Tibial artery (tissue), 4 donors: ENCODE measurements at places on chromosomes 5 and 9.

DNA sequence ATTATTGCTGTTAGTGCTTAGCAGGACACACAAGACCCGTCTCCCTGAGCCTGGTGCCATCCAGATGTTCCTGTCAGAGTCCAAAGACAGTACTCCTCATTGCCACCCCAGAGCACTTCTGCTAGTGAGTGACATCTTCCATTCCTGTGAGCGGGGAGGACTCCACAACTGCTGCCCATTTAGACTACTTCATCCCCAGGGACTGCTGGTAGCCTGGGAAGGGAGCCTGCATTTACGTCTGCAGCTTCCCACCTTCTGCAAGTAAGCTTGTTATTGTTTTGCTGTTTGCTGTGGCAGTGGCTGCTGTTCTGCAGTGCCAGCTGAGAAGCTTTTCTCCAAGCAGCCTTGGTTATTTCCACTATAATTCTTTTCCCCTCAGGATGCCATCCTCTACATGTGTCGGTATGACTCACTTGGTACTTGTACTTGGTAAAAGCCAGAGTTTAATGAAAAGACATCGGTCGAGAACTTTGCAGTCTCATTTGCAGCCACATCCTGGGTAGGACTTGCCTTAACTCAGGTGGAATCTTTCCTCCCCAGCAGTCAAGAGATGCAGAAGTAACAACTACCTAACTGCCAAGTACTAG is 10.6 kb upstream of the MAP1B start:
- H3K4me1 ChIP-seq = no peaks in the 10 kb centered on the region
- H3K36me3 ChIP-seq = no peaks in the 10 kb centered on the region
- DNase-seq = no peak
- H3K27ac ChIP-seq = no peak overlapping the region

DNA sequence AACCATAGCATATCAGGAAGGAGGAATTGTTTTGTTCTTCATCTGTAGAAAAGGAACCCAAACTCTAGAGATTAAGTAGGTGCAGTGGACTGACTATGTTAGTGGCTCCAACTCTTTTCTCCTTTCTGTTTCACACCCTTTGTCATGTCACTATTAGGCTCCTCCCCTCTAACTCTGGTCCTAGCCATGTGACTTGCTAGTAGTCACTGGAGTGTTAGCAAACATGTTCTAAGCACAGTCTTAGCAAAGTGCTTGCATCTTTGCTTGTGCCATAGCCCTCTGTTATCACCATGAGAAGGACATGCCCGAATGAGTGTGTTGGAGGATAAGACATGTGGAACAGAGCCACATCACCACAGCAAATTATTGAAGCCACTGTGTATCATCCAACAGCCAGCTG is 55.4 kb upstream of the PPP3R2 start:
- H3K27me3 ChIP-seq = no peaks in the 10 kb centered on the region
- no peaks in the 10 kb centered on the region for H3K4me1 ChIP-seq
- DNase-seq = no peak
- H3K27ac ChIP-seq = no peak overlapping the region
- no peak overlapping the region for H3K4me3 ChIP-seq
- no peaks in the 10 kb centered on the region for H3K36me3 ChIP-seq

DNA sequence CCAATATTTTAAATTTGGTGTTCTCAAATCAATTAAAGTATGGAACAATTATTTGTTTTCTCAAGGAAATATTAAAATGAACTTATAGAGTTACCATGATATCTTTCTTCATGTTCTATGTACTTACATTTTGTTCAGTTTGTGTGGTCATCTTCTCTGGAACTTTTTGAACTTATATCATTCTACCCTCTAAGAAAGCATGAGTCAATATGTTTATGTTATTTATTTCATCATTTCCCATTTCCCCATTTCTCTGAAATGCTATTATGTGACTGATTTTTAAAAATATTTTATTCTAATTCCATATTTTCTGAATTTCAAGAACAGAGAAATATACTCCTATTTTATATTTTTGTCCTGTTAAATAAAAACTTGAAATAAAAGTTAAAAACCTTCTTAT is 123.5 kb upstream of the ACOT12 start:
- H3K4me1 ChIP-seq = no peaks in the 10 kb centered on the region
- no peaks in the 10 kb centered on the region for H3K27me3 ChIP-seq
- H3K36me3 ChIP-seq = no peaks in the 10 kb centered on the region
- H3K4me3 ChIP-seq = no peak overlapping the region

GRCh38 chr5:159331093-159331973 is 1.0 kb upstream of the IL12B start:
- no peak overlapping the region for H3K27ac ChIP-seq
- H3K4me1 ChIP-seq = peaks cover 7% of the 10 kb centered on the region
- peaks cover 34% of the 10 kb centered on the region for H3K27me3 ChIP-seq
- H3K36me3 ChIP-seq = no peaks in the 10 kb centered on the region
- H3K4me3 ChIP-seq = peak overlapping the region; percentile 39

GRCh38 chr9:75914002-75914401 is 23.5 kb downstream of the PCSK5 start:
- no peak overlapping the region for H3K4me3 ChIP-seq
- H3K27ac ChIP-seq = no peak overlapping the region

DNA sequence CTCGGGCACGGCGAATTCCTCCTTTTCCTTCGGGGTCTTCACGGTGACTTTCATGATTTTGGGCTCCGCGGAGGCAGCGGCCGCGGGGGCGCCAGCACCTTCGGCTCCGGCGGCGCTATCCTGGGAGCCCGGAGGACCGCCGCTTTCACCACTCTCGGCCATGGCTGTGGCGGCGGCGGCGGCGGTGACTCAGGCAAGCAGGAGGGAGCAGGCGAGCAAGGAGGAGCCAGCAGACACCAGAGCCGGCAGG is 315 bp downstream of the UBQLN1 start:
- no peaks in the 10 kb centered on the region for H3K36me3 ChIP-seq
- DNase-seq = peak; percentile 79
- H3K4me3 ChIP-seq = peak overlapping the region; percentile 84
- no peaks in the 10 kb centered on the region for H3K27me3 ChIP-seq

GRCh38 chr5:178337334-178337741 is 104.7 kb upstream of the PHYKPL start:
- no peaks in the 10 kb centered on the region for H3K27me3 ChIP-seq
- no peak overlapping the region for H3K27ac ChIP-seq
- peak; percentile 45 for DNase-seq
- H3K4me1 ChIP-seq = no peaks in the 10 kb centered on the region

DNA sequence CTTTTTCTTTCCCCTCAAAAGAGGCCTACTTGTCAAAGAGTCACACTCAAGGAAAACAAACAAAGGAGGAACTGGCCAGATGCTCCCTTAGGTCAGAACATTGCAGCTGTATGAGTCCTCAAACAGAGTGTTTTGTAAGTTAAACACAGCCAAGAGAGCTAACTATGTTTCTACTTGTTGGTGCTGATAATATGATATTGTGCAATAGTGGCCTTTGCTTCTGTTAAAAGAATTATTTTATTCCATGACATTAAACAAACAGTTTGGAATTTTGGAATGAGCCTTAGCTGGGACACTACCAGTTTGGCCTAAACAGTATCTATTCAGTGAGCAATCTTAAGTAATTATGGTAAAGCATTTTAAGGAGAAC is 56.0 kb upstream of the TPD52L3 start:
- peak overlapping the region; percentile 65 for H3K27ac ChIP-seq
- no peaks in the 10 kb centered on the region for H3K36me3 ChIP-seq
- no peak overlapping the region for H3K4me3 ChIP-seq
- no peaks in the 10 kb centered on the region for H3K4me1 ChIP-seq
- H3K27me3 ChIP-seq = no peaks in the 10 kb centered on the region

GRCh38 chr9:135487281-135488012 is 7.9 kb downstream of the PPP1R26 start:
- no peak overlapping the region for H3K27ac ChIP-seq
- DNase-seq = no peak
- H3K4me3 ChIP-seq = no peak overlapping the region
- peaks cover 48% of the 10 kb centered on the region for H3K36me3 ChIP-seq
- H3K27me3 ChIP-seq = no peaks in the 10 kb centered on the region

DNA sequence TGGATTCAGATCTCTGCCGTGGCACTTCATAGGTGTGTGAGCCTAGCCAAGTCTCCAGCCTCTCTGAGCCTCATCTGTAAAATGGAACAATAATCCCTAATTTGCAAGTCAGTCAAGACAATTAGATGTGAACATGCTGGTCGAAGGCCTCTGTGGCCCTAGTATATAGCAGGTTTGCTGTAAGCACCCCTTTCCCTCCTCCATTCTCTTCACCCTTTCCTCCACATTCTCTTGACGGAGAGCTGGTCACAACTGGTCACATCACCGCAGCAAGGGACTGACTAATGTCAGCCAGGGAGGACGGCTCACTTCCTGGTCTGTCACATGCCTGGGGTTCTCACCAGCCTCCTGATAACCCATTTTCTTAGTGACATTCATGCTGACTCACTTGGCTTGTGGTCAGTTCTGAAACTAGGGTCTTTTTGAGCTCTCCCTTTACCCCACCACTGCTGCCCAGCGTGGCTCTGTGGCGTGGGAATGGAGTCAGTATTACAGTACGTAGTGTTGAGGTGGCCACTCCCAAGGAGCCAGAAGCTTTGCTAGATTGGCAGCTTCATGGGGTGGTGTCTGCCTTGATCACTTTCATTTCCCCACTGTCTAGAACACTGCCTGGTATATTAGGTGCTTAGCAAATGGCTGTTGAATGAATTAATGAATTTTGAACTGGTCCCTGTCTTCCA is 47.8 kb downstream of the ERGIC1 start:
- H3K27me3 ChIP-seq = no peaks in the 10 kb centered on the region
- no peak overlapping the region for H3K4me3 ChIP-seq
- no peak for DNase-seq
- peak overlapping the region; percentile 96 for H3K27ac ChIP-seq
- peaks cover 5% of the 10 kb centered on the region for H3K36me3 ChIP-seq

GRCh38 chr9:127119320-127119709 is 3.1 kb downstream of the ANGPTL2 start:
- no peak overlapping the region for H3K4me3 ChIP-seq
- H3K4me1 ChIP-seq = no peaks in the 10 kb centered on the region
- H3K27me3 ChIP-seq = no peaks in the 10 kb centered on the region
